Stimulated activated CD8-positive, alpha-beta memory T cell treated with anti-CD3 and anti-CD28 coated beads, Interleukin-4, amount 100 ng/mL, for 1 hour (primary cell): ENCODE measurements at places on chromosomes 7 and 10.

DNA sequence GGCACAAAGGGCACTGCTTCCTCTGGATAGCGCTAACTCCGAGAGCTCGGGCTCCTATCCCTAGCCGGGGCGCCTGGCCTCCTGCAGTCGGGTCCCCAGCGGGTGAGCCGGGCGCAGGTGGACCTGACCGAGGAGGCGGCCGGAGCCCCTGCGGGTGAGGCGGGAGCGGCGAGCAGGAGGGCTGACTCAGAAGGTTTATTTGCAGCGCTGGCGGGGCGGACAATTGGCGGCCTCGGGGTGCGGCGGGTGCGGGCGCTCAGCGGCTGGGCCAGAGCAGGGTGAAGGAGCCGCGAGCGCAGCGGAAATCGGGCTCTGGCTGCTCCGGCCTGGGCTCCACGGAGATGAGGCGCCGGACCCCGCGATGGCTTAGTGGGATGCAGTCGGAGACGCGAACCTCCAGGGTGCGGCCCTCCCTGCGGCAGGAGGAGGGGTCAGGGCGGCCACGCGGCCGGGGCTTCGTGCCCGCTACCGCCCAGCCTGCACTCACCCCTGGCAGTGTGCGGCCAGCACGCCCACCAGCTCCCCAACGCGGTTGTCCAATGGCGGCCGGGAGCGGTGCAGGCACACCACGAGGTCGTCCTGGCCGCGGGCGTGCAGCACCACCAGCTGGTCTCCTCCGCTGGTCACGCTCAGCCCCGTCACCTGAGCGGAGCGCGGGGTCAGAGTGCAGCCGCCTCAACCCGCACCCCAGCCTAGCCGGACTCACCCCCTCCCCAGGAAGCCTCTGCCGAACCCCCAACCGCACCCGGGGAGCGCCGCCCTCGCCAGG lies 16.1 kb downstream of the MYO1G start:
- no peak for DNase-seq

DNA sequence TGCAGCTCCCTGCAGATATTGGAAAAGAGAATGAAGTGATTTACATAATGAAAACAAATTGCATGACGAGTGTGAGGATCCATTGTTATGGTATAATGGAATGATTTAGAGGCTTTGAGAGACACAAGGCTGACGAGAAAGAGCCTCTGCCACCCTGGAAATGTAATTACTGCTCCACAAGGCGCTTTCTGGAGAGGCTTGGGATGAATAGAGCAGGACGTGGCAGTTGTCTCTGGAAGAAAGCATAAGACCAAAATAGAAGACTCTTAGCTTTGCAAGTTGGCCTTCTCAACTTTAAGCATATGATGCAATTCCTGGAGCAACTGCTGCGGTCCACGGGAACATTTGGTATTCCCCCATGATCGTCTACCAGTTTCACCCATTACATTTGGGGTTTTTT lies 181.9 kb upstream of the TCF7L2 start:
- no peak for DNase-seq

GRCh38 chr10:62382831-62383230 lies 8.7 kb downstream of the ZNF365 start:
- no peak for DNase-seq

GRCh38 chr10:97007417-97007816 lies 175.3 kb downstream of the LCOR start:
- DNase-seq, result no peak

DNA sequence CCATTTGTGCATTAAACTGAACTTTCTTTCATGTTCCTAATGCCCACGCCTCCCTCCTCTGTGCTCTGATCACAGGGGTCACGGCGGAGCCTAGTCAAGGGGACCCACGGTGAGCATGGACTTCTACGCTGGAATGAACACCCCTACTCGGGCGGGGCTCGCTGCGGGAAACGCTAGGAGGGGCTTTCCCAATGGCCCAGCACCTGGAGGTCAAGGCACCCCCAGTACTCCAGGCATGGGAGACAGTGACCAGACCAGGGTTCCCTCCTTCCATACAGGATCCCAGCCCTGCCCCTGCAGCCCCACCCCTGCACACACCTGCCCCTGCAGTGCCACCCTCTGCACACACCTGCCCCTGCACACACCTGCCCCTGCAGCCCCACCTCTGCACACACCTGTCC lies 27.1 kb upstream of the NKX6-2 start:
- no peak for DNase-seq

- DNase-seq, result no peak
Observed at GRCh38 chr7:33130184-33130583, 820 bp downstream of the BBS9 start.
